ENCODE measurements at places on chromosomes 5 and 9. TPM values are rescaled to one million over a fixed set of nuclear protein-coding genes. Genes with fewer than 3 reads are reported as not detected.
A peak's percentile ranks its signal among the peaks of the same experiment; 100 is the strongest.

Gene C9
- polyA plus RNA-seq = 0.79 TPM

Gene GAPT
- polyA plus RNA-seq = not detected

Gene EMB
- 8.0 TPM for polyA plus RNA-seq

Gene TPPP
- polyA plus RNA-seq = 5.2 TPM

Gene PCDHGA4
- polyA plus RNA-seq = 0.24 TPM

Gene DOCK2
- polyA plus RNA-seq = not detected

Gene PCDHGB7
- 8.4 TPM for polyA plus RNA-seq

Gene OBP2B
- not detected for polyA plus RNA-seq

Gene RNF183
- 0.85 TPM for polyA plus RNA-seq

Gene TNC
- polyA plus RNA-seq = 24.6 TPM

Gene NFIB
- polyA plus RNA-seq = 15.2 TPM

Gene ECM2
- polyA plus RNA-seq = 4.0 TPM

- DNase-seq = no peak
Measured at GRCh38 chr5:9316733-9317132, 229.1 kb downstream of the SEMA5A start.

DNA sequence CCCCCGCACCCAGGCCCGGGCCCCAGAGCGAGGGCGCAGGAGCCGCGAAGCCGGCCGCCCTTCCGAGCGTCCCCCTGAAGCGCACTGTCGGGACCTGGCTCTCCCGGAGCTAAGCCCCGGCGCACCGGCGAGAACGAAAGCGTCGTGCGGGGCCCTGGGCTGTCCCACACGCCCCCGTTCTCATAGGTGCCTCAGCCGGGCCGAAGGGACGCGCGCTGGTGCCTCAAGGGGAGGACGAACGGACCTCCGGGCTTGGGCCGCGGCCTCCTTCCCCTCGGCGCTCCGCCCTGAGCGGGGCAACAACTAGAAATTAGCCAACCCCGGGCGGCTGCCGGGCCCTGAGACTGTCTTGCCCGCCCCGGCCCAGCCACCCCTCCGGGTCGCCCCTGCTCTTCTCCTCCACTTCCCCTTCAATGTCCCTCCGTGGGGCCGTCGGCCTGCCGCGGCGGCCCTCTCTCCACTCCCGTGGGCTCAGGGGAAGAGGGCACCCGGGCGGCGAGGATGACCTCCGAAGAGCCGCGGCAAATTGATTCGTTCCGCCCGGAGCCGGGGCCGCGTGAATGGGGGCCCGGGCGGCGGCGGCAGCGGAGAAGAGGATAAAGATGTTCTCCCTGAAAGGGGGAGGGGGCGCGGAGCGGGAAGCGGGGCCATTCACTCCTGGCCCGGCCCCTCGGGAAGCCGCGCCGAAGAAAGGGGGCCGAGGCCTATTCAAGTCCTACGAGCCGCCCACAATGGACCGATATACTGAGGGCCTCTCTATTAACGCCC is 3.5 kb upstream of the PRDM12 start:
- no peak for DNase-seq

GRCh38 chr9:37730839-37731238 is 22.8 kb upstream of the TRMT10B start:
- no peak for DNase-seq

GRCh38 chr9:89161221-89161620 is 17.4 kb downstream of the SHC3 start:
- no peak for DNase-seq

- DNase-seq = no peak
Measured at GRCh38 chr9:34451135-34451534, 7.2 kb downstream of the FAM219A start.

DNA sequence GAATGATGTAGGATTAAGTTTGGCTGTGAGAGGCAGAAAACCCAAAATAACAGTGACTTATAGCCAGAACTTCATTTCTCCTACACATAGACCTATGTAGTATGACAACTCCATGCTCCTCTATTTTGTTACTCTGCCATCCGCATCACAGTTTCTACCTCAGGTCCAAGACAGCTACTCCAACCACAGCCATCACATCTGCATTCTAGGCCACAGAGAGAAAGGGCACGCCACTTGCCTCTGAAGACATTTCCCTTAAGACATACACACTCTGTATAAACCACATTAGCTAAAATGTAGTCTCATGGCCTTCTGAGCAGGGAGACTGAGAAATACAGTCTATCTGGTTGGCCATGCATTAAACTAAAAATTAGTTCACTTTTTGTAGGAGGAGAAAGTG is 10.0 kb downstream of the SPINK4 start:
- no peak for DNase-seq

DNA sequence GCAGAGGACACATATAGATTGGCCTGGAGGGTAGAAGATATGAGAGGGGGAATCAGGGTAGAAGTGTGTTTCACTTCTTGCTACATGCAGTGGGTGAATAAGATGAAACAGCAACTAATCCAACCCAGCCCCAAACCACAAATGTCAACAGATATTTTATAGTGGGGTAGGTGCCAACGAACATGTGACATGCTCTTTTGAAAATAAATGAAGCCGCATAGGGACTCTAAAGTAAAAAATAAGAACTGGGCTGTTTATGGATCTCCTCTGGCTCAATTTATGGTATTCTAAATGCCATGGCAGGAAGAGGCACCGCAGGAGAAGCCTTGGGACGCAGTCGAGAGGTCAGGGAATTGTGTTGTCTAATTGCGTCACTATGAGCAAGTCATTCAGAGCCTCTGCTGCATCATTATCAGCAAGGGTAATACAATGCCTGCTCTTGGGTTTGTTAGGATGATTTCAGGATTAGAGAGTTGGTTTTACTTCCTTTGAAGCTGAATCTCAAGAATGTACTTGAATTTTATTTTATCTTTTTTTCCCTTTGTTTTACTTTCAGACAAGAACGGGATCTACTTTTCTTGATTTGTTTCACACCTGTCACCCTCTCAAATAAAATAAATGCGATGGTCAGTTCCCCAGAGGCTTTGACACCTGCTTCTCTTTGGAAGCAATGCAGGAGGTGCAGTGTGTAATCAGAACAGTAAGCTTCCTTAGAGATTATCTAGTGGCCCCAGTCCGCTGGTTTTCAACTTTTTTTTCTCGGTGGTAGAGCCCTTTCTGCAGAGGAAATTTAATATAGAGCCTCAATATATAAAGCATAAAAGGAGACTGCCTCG is 375.6 kb upstream of the CLINT1 start:
- peak; percentile 8 for DNase-seq

DNA sequence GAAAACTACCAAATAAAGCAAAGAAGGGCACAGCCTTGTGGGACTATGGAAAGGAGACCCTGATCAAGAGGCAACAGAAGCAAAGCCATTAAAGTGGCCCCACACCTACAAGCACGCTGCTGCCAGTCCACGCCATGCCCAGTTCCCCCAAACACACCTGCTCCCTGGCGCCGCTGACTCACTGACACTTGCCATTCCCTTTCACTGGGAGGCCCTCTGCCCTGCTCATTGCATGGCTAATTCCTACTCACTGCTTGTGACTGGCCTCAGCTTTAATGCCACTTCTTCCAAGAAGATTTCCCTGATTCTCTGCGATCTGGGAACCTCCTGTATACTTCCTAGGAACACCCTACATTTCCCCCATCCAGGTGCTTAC is 71.2 kb upstream of the TAF1L start:
- DNase-seq = no peak

DNA sequence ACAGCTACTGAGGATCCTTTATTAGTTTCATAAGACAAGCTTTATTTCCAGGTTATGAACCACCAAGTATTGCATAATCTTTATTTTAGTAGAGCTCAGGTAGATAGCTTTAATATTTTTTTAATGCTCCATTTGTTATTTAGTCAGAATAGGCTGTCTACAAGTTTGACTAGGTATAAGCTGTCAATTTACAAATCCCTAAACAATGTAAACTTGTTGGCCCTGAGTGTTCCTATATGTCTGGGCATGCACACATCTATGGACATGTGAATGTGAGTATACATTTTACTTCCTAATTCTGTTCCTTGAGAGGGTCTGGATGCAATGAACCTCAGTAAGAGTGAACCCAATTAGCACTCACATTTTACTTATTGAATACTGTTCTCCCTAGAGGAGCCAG is 722.2 kb upstream of the PTPRD start:
- no peak for DNase-seq

DNA sequence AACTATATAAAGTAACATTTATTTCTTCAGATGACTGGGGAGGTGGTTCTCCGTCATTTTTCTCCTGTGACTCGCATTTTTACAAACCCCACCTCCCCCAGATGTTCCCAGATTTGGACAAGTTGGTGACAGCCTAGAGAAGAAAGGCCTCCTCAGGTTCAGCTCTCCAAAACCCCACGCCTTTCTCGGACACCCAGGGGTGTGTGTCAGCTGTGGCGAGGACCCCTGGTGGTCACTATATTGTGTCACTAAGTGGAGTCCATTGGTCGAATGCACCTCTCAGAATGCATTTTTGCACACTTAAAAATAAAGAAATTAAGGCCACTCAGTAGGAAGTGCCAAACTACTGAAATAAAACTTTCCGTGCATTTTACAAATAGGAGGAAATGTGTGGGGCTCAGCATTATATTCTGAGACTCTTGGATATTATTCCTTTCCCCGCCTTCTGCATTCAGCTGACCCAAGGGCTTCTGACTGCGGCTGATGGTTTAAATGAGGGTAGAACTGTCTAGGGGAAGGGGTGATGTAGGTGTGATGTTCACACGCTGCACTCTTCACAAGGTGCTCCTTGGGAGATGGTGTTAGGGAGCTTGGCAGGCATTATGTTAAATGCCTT is 47.6 kb downstream of the ACO1 start:
- DNase-seq = peak; percentile 58

- DNase-seq = no peak
Measured at GRCh38 chr9:125536776-125537175, 170.2 kb downstream of the MAPKAP1 start.

DNA sequence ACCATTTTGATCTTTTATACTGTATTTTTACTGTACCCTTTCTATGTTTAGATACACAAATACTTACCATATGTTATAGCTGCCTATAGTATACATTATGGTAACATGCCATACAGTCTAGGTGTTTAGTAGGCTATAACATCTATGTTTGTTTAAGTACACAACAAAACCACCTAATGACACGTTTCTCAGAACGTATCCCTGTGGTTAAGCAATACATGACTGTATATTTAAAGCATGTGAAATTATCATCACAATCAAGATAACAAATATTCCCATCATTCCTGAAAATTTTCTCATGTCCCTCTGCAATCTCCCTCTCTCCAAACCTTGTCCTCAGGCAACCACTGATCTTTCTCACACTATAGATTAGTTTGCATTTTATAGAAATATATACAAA is 66.4 kb upstream of the SUSD1 start:
- no peak for DNase-seq

GRCh38 chr5:22460189-22460588 is 393.0 kb downstream of the CDH12 start:
- DNase-seq = no peak

DNA sequence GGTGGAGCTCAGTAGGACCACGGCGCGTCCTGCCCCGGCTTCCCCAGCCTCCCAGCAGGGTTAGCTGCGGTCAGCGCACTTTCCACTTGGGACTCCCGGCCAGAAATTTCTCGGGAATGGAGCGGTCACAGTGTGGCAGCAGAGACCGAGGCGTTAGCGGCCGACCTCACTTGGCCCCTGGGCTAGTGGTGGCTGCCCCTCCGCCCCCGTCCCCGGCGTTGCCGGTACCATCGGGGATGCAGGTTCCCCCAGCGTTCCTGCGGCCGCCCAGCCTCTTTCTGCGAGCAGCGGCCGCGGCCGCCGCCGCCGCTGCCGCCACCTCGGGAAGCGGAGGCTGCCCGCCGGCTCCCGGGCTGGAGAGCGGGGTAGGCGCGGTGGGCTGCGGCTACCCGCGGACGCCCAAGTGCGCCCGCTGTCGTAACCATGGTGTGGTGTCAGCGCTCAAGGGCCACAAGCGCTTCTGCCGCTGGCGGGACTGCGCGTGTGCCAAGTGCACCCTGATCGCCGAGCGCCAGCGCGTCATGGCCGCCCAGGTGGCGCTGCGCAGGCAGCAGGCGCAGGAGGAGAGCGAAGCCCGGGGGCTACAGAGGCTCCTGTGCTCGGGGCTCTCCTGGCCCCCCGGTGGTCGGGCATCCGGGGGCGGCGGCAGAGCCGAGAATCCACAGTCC is 460 bp downstream of the DMRTA1 start:
- peak; percentile 87 for DNase-seq

DNA sequence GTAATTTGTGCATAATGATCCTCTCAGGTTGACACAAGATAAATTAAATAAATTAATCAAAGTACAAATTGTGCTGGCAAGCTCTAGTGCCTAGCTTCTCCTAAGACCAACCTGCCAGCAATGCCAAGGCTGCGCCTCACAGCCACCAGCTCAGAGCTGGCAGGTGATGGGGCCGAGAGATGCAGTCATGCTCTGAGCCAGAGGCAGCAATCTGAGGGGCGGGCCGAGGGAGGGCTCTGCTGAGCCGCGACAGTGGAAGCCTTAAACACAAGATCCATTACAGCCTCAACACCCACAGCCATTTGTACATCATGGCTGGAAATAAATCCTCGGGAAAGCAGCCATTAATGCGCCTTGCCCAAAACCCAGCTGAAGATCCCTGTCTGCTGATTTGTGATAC is 20.3 kb downstream of the MED27 start:
- DNase-seq = no peak

- DNase-seq = peak; percentile 28
Measured at GRCh38 chr5:39427229-39427628, 2.4 kb upstream of the DAB2 start.

- DNase-seq = peak; percentile 9
Measured at GRCh38 chr5:131423056-131423455, 159.2 kb downstream of the CDC42SE2 start.

DNA sequence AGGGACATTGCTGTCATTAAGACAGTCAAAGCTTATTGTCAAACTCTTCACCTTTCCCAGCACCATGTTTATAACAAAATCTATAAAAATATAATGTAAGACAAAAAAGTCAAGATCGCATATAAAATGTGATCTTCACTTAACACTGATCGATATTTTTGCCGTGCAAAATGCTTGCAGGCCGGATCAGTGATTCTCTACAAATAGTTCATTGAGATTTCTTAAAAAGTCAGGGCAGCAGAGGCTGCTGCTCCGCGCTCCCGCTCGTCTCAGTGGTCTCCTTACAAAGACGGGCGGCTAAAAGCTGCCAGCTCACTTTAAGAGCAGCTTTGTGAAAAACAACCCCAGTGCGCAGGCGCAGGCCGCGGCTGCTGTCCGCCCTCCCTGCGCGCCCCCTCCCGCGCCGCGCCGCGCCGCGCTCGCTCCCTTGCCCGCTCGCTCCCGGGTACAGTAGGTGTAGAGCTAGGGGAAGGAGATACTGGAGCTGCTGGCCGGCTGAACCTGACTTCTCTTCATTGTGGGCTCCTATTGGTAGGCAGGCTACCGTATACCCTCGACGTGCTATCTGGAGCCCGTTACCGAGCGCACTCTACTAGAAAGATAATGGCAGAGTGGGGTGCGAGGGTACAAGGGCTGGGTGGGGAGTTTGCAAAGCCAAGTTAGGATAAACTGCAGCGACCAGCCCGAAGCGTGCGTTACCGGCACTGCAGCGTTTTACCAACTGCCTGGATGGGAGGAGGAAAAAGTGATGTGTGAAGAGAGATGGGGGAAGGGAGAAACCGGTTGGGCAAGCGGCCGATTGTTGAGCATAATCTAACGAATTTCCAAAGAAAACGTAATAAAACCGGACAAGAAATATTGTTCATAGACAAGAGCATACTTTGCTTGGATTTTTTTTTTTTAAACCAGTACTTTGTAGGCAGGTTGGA is at the start of gene ARRDC3:
TSS of gene ARRDC3 (minus strand) at position 291 of the 929 bp plus-strand sequence. CDS start at position 66, 225 bp downstream.
- DNase-seq = peak; percentile 99

- DNase-seq = peak; percentile 64
Measured at GRCh38 chr9:114538241-114538640, 33.0 kb upstream of the WHRN start.

GRCh38 chr5:74320526-74320925 is 320.0 kb downstream of the ENC1 start:
- DNase-seq = no peak

GRCh38 chr9:112870556-112870955 is 20.1 kb downstream of the SLC46A2 start:
- no peak for DNase-seq

Data from hepatocyte (in vitro differentiated cells).